T-helper 17 cell (primary cell): ENCODE measurements at places on chromosomes 6 and 20.

GRCh38 chr6:129874837-129875236 lies 13.7 kb upstream of the TMEM244 start:
- DNase-seq, result no peak

DNA sequence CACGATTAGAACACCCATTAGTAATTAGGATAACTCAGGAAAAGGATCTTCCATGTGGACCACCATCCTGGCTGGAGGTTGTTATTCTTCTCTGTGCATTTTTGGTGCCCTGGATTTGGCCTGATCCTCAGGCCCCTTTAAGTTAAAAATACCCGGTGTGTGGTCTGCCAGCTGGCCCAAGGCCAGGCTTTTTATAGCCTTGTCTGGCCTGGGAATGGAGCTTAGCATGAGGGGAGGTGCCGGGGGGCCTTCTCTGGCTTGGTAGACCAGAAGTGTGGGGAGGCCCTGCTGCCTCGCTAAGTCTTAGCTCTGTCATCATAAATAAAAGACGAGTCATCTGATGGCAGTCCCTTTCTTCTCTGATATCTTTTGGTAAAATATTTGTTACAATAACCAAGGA lies 71.4 kb downstream of the ARID1B start:
- DNase-seq, result no peak

DNA sequence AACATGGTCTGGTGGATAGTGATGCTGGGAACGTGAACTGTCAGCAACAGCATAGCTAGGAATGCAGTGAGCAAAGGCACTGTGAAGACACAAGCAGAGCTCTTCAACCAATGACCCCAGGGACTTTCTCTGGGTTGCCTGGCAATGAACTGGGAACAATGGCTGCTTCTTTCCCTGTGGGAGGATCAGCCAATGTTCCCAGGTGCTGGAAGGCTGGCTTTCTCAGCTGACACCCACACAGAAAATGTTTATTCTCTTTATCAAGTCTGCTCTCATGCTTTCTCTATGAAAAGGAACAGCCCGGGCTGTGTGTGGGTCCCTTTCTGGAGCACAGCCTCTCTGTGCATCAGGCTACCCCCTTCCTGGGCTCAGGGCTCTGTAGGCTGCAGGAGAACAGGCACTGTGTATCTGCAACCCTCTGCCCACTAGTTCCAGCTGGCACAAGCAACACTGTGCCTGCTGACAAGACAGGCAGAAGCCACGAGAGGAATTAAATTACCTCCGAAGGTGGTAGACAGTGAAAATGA lies 54.2 kb downstream of the HFE start:
- DNase-seq, result no peak

- DNase-seq, result peak; percentile 29
These were observed 99.4 kb downstream of the BFSP1 start for GRCh38 chr20:17431621-17432364.

GRCh38 chr6:80348263-80348662 lies 241.8 kb downstream of the BCKDHB start:
- no peak for DNase-seq

DNA sequence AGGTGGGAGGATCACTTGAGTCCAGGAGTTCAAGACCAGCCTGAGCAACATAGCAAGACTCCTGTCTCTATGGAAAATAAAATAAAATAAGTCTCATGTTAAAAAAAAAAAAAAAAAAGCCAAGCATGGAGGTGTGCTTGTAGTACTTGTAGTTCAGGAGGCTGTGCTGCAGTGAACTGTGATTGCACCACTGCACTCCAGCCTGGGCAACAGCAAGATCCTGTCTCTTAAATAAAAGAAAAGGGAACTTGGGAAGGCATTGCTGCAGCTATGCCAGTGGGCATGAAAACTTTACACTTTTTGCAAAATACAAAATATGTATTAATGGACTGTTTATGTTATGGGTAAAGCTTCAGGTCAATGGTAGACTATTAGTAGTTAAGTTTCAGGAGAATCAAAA lies 37.5 kb upstream of the REV3L start:
- no peak for DNase-seq

GRCh38 chr20:24842918-24843715 lies 106.0 kb upstream of the CST7 start:
- no peak for DNase-seq

- no peak for DNase-seq
These were observed 18.0 kb upstream of the SIRPB2 start for GRCh38 chr20:1509237-1509636.

- DNase-seq, result no peak
These were observed 26.9 kb upstream of the STXBP5 start for GRCh38 chr6:147177286-147177685.

- DNase-seq, result no peak
These were observed 81.6 kb upstream of the MPC1 start for GRCh38 chr6:166464068-166465002.

- DNase-seq, result no peak
These were observed 194.5 kb upstream of the THEMIS start for GRCh38 chr6:128095362-128095761.

DNA sequence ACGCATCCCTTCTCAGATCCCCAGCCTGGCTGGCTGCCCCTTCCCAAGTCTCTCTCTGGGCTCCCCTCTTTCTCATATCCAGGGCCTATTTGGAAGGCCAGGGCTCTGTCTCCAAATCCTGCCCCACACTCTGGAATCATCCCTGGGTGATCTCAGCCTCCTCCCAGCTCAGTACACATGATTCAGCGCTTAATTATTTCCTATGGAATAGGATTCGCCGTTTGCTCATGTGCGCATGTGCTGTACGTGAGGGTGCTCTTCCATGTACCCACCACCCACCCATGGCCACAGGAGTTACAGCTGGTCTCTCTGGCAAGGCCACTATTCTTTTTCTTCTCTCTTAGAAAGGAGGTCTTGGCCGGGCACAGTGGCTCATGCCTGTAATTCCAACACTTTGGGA lies 81.7 kb upstream of the FOXP4 start:
- no peak for DNase-seq

- no peak for DNase-seq
These were observed 303.8 kb upstream of the THEMIS start for GRCh38 chr6:128204616-128205015.

GRCh38 chr6:52022675-52023074 lies 64.7 kb downstream of the PKHD1 start:
- no peak for DNase-seq

- no peak for DNase-seq
These were observed 9.7 kb upstream of the ARHGAP18 start for GRCh38 chr6:129719692-129720091.

DNA sequence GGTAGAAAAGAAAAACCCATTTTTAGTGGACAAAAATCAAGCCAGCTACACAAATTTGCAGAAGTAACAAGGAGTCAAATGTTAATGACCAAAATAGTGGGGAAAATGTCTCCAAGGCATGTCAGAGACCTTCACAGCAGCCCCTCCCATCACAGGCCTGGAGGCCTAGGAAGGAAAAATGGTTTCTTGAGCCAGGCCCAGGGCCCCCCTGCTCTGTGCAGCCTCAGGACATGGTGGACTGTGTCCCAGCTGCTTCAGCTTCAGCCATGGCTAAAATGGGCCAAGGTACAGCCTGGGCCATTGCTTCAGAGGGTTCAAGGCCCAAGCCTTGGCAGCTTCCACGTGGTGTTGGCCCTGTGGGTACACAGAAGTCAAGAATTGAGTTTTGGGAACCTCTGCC lies 82.5 kb upstream of the CLVS2 start:
- DNase-seq, result no peak

DNA sequence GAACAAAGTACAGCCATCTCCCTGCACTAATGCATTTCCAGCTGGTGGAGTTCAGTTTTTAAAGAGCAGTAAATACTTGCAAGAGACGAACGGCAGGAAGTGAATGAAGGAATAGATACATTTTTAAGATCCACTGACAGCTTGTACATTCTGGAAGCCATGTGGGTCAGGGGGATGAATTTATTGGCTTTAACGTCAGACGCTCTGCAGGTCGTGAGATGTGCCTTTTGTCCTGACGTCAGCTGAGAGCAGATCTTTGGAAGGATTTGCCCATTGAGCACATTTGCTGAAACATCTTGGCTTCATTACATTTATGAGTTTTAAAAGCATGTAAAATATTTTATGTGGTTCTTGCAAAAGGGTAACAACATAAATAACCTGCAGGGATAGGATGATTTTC lies 29.5 kb upstream of the SALL4 start:
- no peak for DNase-seq

GRCh38 chr6:131979515-131980337 lies 28.6 kb upstream of the CCN2 start:
- DNase-seq, result no peak

DNA sequence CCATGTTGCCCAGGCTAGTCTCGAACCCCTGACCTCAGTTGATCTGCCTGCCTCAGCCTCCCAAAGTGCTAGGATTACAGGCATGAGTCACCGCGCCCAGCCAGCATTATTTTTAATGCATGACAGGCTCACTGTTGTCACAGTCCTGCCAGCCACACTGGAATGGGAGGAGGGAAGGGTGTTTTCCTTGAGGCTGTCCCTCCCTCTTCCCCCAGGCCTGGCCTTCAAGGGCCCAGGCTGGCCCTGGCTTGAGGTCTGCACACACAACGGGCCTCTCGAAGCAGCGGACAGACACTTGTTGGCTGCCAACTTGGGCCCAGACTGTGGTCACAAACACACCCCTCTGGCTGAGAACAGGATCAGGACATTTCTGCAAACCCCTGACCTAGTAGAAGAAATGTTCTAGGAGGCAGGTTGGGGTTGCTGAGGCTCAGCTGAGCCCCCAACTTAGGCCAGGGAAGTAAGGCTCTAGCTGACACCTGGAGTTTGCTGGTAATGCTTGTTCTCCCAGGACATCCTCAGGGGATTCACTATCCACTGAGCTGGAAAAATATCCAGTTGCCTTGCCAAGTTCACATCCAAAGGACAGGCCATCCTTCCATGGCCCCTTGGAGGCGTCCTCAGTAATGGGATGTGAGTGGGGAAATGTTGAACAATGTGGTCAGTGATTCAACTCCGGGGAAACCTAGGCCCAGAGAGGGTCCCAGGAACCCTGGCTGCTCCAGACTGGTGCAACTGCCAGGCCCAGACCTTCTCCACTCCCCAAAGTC lies 9.9 kb downstream of the SNTA1 start:
- no peak for DNase-seq

DNA sequence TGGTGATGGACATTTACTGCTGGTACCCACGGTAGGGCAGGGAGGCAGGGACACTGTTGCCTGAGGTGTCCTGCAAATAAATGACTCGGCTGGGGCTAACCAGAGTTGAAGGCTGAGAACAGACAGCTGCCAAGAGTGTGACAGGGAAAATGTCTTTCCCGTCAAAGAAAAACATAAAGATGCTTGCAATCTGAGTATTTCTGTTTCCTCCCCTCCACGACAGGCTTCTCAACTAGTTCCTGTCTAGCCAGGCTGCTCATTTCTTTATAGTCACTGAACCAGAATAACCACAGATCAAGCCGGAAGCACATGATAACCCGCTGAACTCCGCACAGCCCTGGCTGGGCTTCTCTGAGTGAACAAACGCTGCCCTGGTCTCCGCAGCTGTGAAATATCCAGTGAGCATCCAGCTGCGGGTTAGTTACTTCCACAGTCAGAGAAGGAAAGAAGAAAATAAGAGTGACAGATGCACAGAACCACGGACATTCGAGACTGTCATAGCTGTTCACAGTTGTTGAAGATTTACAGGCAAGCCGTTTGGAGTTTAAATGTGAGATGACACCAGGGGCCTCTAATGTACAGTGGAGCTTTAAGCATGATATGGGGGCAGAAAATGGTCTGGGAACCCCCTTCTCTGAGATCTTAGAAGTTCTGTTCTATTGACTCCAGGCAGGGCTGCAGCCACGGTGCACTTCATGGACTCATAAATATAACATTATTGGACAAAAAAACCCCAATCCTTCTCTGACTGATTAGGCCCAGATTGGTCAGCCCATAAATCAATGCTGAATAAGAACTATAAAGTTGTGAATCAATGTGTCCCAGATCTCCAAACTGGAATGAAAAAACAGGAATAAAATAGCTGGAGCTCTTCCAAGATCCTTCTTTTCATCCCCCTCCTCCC lies 299.9 kb upstream of the SUPT3H start:
- no peak for DNase-seq

- no peak for DNase-seq
These were observed 2.1 kb downstream of the MAPK13 start for GRCh38 chr6:36132246-36132895.

GRCh38 chr6:24105191-24105590 lies 20.8 kb upstream of the NRSN1 start:
- no peak for DNase-seq

DNA sequence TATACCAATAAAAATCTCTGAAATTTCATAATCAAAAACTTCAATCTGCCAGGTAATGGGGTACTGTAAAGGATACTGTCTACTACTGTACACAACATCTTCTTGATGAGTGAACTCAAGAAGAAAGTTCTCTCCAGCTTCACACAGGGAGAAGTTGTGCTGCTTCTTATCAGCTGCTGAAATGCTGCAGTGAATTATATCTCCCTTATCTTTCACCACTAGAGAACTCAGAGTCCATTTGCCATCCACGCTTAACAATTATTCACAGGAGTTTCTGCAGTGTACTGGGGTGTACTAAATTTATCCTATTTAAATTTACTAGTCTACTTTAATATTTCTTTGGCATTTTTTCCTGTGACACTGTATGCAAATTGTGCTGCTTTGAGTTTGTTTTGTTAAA lies 384.8 kb downstream of the TFAP2B start:
- DNase-seq, result no peak

DNA sequence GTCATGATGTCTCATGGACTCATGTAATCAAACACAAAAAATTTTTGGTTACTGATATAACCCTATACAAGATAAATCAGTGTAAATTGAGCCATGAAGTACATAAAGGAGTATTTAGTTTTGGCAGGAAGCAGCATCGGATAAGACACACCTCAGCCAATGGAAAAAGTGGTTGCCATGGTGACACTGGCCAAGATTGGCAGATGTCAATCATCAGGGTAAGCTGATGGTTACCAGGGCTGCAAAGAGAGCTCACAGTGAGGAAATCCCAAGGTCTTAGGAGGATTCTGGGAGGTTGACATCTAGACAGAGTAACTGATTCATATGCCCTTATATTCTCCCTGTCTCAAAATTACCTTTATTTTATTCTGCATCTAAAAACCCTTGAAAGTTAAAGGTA lies 203.8 kb upstream of the PCSK2 start:
- no peak for DNase-seq

- no peak for DNase-seq
These were observed 57.5 kb upstream of the NFATC2 start for GRCh38 chr20:51600016-51600420.

DNA sequence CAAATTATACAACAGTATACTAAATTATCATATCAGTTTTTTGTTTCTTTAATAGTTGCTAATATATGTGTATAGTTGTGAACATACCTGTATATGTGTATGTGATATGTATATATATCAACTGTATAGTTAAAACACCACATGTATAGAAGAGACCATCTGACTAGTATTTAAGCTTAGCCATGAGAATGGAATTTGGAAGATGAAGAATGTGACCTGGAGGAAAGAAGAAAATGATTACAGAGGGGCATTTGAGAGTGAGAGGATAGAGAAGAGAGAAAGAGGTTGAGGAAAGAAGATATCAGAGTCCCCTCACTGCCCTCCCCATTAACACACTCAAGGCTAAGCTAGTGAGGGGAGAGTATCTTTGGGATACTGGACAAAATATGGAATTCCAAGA lies 335.9 kb downstream of the BCKDHB start:
- DNase-seq, result no peak

GRCh38 chr6:32792901-32793435 lies 23.8 kb downstream of the HLA-DOB start:
- no peak for DNase-seq

- no peak for DNase-seq
These were observed 1.3 kb upstream of the ASXL1 start for GRCh38 chr20:32356622-32357374.
